ENCODE measurements at places on chromosomes 5 and 9. TPM values are rescaled to one million over a fixed set of nuclear protein-coding genes. Genes with fewer than 3 reads are reported as not detected.

DNA sequence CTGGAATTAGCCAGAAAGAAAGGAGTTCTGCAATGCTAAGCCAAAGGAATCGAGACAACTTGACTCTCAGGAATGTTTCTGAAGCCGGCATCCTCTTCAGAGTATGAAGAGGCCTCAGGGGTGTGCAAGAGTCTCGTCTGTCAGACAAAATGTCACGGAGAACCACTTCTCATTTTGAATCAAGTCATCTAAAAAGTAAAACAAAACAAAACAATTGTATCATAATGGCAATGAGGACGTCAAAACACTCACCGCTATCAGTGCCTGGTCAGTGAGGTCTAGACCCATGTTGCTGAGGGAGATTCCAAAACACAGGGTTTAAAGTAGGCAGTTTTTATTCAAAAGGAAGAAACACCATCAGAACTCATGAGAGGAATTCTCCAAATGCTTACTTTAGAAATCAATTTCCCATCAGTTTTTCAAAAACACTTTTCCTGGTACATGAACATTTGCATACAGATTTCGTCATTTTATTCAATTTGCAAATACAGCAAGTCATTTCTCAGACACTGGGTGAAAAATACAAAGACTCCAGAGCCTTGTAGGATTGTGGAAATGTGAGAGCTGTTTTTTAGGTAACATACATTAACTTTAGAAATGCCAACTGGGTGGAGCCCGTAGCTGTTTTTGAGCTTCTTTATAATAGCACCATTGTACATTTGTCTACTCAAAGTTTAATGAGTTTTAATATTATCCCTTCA is 89.5 kb upstream of the MAP3K1 start:
- DNase-seq = no peak

- DNase-seq = no peak
Observed at GRCh38 chr5:113161806-113162205, 185.2 kb downstream of the DCP2 start.

DNA sequence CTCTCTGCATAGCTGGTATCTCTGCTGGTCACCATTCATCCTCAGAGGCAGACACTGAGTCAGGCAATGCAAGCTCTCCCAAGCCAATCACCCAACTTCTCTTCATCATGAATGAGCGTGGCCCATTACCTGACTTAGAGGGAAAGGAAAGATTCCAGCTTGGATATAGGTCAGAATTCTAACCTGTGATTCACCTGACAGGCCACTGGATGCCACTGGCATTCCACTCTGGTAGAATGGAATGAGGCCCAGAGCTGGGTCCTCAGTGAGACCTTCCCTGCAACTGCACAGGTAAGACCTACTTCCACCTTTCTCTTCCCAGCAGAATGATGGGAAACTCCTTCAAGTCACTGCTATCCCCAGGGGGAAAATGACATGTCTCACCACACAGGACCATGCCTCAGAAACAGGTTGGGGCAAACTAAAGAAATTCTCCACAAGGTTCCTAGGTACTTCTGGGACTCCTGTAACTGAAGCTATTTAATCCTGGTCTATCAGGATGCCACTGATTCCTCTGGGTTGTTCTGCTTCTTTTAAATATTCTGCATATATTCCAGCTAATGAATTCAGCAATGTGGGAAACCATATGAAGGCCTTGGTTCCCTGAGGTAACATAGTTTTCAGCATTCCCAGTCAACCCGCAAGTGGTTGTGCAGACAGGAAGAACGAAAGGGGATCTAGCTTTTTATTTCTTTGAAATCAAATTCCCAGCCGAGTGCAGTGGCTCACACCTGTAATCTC is 62.0 kb downstream of the SUSD1 start:
- no peak for DNase-seq

- no peak for DNase-seq
Observed at GRCh38 chr9:16429671-16430070, 440.8 kb downstream of the BNC2 start.

DNA sequence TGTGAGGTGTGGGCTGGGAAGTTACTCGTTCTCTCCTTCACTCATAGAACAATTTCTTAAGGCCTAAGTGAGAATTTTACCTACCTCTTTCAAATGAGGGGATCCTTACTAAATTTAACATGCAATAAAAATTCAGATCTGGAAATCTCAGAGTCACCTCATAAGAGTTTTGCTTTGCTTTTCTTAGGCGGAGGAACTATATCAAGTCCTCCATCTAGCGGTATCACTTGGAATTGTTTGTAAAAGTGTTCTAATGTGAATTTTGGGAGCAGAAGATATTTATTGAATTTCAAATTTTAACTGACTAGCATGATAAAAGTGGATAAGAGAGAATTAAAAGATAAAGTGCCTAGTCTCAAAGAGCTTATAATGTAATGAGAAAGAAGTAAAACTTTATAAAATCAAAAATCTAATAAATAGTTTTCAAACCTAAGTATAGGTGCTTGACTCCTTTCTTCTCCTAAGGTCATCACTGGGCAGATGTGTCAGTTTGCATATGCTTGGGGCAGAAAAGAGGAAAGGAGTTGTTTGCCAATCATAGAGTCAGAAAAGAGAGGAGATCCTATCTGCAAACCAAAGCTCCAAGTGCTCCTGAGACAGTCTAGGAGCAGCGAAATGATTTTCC is 145.7 kb upstream of the DAB2 start:
- DNase-seq = peak; percentile 36

- DNase-seq = peak; percentile 95
Observed at GRCh38 chr5:139147483-139148087, 50.6 kb downstream of the SIL1 start.

GRCh38 chr5:1003296-1003937 is 5.2 kb upstream of the NKD2 start:
- no peak for DNase-seq

- DNase-seq = no peak
Observed at GRCh38 chr5:161311965-161312364, 234.6 kb downstream of the GABRB2 start.

DNA sequence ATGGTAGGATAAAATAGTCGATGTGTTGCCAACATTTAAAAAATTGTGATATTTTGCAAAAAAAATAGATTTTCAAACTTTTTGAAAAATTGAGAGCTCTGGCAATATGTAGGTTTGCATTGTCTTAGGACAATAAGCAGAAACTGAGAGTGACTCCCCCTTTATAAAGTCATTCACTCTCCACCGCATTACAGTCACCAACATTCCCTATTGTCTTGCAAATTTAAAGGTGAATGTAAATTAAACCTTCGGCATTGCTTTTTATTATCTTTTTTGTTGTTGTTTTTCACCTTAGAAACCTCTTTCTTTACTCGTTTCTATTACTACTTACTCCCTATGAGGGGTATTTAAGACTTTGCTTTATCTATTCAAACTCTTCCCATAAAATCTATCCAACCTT is 944.2 kb downstream of the DTWD2 start:
- DNase-seq = no peak

DNA sequence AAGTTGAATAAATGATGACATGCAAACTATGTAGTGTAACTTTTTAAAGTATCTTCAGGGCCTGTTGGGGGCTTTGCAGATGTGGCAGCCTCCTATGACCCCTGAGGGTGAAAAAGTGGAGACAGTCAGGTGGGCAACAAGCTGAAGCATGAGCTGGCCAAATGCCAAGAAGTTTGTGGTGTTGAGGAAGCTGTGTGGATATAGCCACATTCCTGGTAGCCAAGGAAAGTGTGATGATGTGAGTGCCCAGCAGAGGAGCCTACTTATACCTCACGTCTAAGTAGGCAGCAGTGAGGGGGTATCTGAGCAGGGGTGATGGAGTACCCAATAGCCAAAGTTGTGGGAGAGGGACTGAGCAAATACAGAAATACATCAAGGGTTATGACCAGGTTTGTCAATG is 621.2 kb upstream of the CDH6 start:
- no peak for DNase-seq

GRCh38 chr5:24059006-24059405 is 551.6 kb downstream of the PRDM9 start:
- no peak for DNase-seq

DNA sequence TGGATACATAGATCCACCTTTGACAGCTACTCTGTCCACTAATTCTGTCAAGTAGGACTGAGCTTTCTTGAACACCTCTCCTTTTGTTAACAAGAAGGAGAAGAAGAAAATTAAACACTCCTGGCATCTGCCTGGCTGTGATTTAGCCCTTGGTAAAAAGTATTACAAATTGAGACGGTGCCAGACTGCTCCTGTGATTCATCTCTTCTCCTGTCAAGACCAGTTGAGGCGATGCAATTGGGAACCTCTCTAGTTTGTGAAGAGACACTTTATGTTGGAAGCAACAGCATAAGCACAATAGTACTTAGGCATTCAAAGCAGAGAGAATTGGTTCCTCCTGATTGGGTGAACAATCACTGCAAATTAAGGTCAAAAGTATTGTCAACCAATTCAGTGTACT is 72.7 kb downstream of the GHR start:
- no peak for DNase-seq

DNA sequence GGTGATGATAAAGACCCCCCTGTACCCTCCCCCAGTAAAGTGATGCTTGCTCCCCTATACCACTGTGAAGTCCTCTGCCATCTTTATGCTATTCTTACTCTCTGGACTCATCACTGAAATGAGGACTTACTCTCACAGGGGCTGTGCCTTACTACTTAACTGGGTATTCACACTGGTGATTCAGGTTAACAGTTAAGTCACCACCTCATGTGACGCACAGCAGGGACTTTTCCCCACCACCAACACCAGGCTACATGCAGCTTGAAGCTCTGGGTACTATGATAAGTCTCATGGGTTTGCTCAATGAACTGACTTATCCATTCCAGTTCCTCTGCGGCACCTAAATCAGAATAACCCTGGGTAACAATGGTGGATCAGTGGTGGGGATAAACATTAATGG is 163.7 kb downstream of the ELAVL2 start:
- DNase-seq = no peak

- peak; percentile 80 for DNase-seq
Observed at GRCh38 chr9:14031060-14031414, 282.9 kb downstream of the NFIB start.

DNA sequence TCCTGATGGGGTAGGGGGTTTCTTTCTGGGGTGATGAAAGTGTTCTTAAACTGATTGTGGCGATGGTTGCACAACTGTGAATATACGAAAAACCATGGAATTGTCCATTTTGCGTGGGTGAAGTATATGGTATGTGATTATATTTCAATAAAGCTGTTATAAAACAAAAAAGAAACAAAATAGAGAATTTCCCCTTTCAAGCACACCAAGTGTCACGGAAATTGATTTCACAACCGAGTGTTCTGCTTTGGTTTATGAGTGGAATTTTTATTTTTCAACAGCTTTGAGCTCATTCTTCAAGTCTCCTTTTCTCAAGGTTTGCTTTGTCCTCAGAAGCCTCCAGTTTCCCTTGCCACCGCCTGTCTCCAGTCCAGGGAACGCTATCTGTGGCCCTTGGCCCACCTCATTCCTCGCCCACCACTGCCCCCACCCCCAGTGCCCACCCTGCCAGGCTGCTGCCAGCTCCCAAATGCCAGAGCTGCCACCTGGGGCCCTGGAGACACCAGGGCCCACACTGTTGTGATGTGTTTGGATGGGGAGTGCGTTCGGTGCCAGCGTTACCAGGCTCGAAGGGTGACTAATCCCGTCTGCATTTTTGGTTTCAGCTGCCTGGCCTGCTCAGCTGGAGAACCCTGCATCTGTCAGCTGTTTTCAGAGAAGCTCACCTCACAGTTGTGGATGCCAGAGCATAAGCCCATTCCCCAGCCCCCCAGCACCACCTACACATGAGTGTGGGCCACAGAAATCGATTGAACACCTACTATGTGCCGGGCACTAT is 30.4 kb downstream of the DUSP1 start:
- DNase-seq = no peak

WNK2 gene
- polyA plus RNA-seq = 6.8 TPM

SLCO4C1 gene
- 1.2 TPM for polyA plus RNA-seq

PTAR1 gene
- 79.7 TPM for polyA plus RNA-seq

GOLM1 gene
- polyA plus RNA-seq = 116 TPM

SLC1A3 gene
- polyA plus RNA-seq = 19.1 TPM

C5orf52 gene
- polyA plus RNA-seq = not detected

ADAMTS16 gene
- 1.1 TPM for polyA plus RNA-seq
